ENCODE measurements at places on chromosomes 7 and 10.

GRCh38 chr7:5414916-5415315 lies 8.7 kb downstream of the TNRC18 start:
- DNase-seq: no peak

GRCh38 chr10:35359056-35359455 lies 22.7 kb downstream of the CCNY start:
- DNase-seq: no peak

- no peak for DNase-seq
Measured at GRCh38 chr7:50738932-50739331, 43.8 kb downstream of the GRB10 start.

GRCh38 chr10:99233689-99234037 lies 2.0 kb downstream of the HPSE2 start:
- DNase-seq: no peak

GRCh38 chr10:1102416-1102815 lies 46.2 kb downstream of the WDR37 start:
- DNase-seq: no peak

- DNase-seq: no peak
Measured at GRCh38 chr10:86329093-86329710, 37.4 kb downstream of the GRID1 start.

DNA sequence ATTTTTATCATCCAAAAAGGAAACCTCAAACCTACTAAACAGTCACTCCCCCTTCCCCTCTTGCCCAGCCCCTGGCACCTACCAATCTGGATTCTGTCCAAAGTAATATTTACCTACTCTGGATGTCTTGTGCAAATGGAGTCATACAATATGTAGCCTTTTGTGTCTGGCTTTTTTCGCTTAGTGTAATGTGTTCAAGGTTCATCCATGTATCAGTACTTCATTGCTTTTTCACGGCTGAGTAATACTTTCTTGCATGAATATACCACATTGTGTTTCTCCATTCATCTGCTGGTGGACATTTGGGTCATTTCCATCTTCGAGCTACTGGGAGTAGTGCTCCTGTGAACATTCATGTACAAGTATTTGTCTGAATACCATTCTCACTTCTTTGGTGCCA lies 113.6 kb downstream of the EEPD1 start:
- DNase-seq: no peak

DNA sequence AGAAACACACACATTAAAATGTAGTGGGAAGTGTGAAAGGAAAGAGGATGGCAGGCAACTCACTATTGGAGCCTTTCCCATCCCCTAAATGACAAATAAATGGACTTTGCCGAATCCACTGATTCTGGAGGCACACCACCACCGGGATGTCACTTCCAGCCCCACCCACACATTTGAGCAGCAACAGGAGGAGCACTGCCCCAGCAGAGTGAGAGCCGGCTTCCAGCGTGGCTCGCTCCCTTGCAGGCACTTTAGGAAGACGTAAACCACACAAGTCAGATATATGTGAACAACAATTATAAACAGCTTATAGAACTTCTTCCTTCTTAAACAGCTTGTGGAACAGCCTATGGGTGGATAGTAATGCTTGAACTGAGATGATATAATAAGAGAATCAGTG lies 191.0 kb downstream of the DGKI start:
- DNase-seq: no peak

DNA sequence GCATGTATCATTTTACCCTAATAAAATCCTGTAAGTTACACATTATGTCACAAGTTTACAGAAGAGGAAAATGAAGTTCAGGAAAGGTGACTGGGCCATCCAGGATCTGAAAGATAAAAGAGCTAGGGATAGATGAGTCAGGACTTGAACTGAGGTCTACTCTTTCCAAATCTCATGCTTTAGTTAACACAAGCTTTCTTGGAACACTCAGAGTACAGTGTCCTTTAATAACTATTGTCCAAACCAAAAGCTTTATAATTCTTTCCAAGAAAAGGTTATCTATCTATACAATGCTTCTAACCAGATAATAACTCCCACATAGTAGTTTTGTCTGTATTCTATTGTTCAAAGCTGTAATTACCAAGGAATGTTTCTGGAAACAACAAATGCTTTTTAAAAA lies 164.6 kb downstream of the LRRN3 start:
- DNase-seq: peak; percentile 15

GRCh38 chr10:111944331-111944730 lies 239.2 kb downstream of the GPAM start:
- DNase-seq: no peak

DNA sequence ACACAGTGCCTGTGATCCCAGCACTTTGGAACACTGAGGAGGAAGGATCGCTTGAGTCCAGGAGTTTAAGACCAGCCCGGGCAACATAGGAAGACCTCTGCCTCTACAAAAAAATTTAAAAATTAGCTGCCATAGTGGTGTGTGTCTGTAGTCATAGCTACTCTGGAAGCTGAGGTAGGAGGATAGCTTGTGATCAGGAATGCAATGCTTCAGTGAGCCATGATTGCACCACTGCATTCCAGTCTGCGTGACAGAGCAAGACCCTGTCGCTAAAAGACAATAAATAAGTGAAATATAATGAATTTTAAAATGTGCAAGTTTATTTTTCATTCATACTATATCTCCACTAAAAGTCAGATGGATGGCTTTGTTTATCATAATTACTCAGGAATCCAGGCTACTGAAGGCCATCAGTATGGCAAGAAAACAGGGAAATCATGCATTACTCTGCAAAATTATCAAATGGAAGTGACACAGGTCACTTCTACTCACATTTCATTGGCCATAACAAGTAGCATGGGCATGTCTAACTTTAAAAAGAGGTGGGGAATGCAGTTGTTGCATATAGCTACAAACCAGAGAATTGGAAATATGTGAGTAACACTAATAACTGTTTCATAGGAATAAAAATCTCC lies 32.9 kb upstream of the FAM3C start:
- DNase-seq: no peak

DNA sequence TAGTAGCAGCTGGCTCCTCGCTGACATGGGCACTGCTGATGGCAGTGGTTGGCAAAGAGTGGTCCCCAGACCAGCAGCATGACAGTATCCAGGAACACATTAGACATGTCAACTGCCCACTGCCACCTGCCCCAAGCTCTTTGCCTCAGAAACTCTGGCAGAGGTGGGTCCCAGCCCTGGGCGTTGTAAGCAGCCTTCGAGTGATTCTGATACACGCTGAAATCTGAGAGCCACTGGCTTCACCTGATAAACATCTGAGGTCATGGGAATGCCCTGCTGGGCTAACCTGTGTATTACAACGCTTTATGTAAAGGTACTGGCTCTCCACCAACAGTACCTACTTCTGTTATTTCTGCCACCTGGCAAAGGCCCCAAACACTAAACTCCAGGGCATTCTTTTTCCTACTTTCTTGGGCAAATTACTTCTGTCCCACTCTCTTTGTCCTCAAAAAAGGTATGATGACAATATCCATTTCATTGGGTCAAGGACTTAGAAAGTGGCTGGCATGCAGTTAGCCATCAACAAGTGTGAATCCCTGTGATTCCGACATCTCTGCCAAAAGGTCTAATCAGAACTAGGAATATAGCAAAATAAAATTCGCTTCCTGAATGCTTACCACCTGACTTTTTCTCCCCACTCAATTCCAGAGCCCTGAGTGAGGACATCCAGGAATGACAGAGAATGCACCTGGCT lies 9.2 kb downstream of the SGMS1 start:
- no peak for DNase-seq

- DNase-seq: no peak
Measured at GRCh38 chr7:101554584-101555268, 74.4 kb downstream of the MYL10 start.

- DNase-seq: no peak
Measured at GRCh38 chr10:81182296-81182695, 644.6 kb downstream of the SH2D4B start.

DNA sequence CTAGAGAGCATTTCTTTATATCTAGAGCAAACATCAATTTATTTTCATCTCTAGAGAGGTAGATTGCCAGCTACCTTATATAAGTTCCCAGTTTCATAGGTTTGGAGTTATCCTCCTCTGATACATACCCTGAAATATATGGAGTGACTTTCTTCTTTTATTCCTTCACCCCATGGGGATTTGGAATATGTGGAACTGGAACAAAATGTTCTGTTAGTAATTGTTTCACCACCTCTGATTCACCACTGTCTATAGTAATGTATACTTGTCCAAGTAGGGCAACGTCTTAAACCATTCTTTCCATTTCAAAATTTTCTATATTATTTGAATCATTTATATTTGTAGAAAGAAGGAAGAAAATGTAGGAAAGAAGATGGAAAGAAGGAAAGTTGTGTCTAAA lies 511.2 kb upstream of the KCND2 start:
- DNase-seq: no peak

- DNase-seq: no peak
Measured at GRCh38 chr7:90532231-90532929, 62.9 kb downstream of the PTTG1IP2 start.

DNA sequence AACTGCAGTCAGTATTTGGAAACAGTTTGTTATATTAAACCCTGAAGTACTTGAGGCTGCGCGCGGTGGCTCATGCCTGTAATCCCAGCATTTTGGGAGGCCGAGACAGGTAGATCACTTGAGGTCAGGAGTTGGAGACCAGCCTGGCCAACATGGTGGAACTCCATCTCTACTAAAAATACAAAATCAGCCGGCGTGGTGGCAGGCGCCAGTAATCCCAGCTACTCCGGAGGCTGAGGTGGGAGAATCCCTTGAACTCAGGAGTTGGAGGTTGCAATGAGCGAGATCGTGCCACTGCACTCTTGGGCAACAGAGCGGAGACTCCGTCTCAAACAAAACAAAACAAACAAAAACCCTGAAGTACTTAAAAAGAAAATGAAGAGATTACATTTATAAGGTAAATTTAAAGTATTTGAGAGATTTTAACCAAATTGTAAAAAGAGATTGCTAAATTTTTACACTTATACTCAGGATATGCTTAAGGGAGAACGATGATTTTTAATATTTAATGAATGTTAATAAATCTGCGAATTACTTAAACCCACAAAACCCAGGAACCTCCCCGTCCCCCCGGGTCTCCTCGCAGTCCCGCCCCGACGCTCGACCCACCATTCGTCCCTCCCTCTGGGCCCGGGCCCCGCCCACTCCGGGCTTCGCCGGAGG lies 425 bp upstream of the MTG1 start:
- DNase-seq: no peak

DNA sequence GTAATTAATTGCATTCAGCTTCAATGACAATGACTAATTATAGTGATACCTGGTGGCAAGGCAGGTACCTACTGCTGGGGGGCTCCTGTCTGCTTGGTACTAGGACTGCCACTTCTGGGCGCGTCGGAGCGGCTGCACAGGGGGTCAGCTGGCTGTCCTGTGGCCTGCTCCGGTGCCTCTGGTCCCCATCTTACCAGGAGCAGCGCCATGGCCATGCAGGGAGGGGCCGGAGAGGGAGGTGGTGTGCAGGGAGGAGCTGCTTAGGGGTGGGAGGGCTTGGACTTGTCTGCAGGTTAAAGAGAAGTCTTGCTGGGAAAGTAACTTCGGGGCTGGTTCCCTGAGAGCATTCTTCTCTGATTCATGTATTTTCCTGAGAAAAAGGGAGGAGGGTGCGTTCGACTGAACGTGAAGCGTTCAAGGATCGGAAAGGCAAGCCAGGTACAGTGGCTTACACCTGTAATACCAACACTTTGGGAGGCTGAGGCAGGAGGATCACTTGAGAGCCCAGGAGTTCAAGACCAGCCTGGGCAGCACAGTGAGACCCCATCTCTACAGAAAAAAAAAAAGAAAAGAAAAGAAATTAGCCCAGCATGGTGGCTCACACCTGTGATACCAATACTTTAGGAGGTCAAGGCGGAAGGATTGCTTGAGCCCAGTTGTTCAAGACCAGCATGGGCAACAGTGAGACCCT lies 15.4 kb downstream of the CUX1 start:
- DNase-seq: no peak

DNA sequence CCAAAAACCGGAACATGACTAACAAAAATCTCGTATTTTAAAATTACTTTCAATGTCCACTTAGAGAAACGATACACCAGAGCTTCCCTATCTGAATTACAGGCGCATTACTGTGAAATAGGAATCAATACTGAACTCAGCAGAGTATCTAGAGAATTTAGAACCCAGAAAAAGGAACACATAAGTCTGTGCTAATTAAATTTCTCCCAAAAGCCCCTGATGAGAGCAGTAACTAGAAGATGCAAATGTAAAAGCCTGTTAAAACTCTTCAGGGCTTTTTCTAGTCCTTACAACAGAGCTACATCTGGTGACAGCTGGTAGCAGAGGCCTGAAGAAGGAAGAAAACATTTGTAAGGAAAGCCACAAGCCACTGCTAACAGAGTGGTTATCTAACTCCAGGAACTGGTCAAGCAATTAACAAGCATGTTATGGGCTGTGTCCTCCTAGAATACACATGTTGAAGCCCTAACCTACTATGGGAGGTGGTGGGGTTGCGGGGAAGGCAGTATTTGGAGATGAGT lies 24.2 kb downstream of the ITIH5 start:
- no peak for DNase-seq

DNA sequence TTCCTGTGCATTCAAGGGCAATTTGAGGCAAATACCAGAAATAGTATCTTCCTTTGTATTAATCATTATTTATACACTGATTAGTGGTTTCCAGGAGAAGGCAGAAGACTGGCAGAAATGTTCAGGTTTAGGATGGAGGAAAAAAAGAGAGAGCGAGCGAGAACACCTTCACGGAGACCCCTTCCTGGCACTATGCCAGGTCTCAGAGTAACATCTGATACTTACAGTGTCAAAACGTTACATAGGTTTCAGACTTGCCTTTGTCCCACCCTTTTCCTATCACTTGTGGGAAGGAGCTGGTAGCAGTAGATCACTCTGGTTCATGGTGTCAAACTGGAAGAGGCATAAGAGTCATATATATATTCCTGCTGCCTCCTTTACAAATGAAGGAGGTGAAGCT lies 652 bp downstream of the OR2A12 start:
- no peak for DNase-seq

GRCh38 chr7:24842449-24843241 lies 85.4 kb upstream of the GSDME start:
- DNase-seq: peak; percentile 80

GRCh38 chr7:15729746-15730145 lies 43.3 kb upstream of the MEOX2 start:
- no peak for DNase-seq

DNA sequence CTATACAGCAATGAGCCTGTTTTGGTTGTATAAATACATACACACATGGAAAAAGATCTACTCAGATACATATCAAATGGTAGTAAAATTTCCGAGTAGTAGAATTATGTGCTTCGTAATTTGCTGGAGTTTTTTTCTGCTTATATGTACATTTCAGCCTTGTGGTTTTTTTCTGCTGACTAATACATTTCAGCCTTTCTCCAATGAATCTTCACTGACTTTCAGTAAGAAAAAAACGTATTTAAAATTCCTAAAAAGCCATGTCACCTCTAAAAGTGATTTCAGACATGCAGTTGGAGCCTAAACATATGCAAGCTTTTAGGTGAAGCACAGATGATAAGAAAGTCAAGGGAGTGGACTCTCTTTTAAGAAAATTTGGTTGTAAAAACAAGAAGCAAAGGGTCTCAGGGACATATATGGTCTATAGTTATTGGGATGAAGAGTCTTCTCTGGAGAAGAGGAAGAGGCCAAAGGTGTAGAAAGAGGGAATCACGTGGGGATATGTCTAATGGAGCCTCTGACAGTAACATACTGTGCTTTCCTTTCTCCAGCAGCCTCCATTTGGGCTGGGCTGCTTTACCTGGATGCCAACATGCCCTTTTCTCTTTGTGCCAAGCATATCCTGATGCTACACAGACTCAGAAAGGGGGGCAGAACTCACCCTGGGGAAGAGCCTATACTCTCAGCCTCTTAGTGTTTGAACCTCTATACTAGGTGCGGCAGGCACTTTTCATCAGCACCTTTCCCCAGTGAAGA lies 2.4 kb downstream of the AMPH start:
- peak; percentile 49 for DNase-seq

GRCh38 chr10:3853547-3854303 lies 68.7 kb upstream of the KLF6 start:
- DNase-seq: no peak
